ENCODE measurements at places on chromosomes 4 and X.

- H3K27me3 ChIP-seq: no peaks in the 10 kb centered on the region
- peaks cover 6% of the 10 kb centered on the region for H3K4me1 ChIP-seq
- peaks cover 3% of the 10 kb centered on the region for H3K36me3 ChIP-seq
- DNase-seq: peak; percentile 66
Measured at GRCh38 chrX:40651620-40652223, 4.4 kb upstream of the CXorf38 start.

- DNase-seq: no peak
- H3K27me3 ChIP-seq: no peaks in the 10 kb centered on the region
- H3K4me1 ChIP-seq: no peaks in the 10 kb centered on the region
- H3K4me3 ChIP-seq: no peak overlapping the region
- no peaks in the 10 kb centered on the region for H3K36me3 ChIP-seq
Measured at GRCh38 chr4:24560868-24561368, 23.4 kb downstream of the DHX15 start.

- no peak overlapping the region for H3K27ac ChIP-seq
- peaks cover 13% of the 10 kb centered on the region for H3K27me3 ChIP-seq
- DNase-seq: peak; percentile 6
- H3K4me1 ChIP-seq: no peaks in the 10 kb centered on the region
- H3K36me3 ChIP-seq: no peaks in the 10 kb centered on the region
Measured at GRCh38 chrX:133413218-133413925, 1.9 kb downstream of the GPC4 start.

DNA sequence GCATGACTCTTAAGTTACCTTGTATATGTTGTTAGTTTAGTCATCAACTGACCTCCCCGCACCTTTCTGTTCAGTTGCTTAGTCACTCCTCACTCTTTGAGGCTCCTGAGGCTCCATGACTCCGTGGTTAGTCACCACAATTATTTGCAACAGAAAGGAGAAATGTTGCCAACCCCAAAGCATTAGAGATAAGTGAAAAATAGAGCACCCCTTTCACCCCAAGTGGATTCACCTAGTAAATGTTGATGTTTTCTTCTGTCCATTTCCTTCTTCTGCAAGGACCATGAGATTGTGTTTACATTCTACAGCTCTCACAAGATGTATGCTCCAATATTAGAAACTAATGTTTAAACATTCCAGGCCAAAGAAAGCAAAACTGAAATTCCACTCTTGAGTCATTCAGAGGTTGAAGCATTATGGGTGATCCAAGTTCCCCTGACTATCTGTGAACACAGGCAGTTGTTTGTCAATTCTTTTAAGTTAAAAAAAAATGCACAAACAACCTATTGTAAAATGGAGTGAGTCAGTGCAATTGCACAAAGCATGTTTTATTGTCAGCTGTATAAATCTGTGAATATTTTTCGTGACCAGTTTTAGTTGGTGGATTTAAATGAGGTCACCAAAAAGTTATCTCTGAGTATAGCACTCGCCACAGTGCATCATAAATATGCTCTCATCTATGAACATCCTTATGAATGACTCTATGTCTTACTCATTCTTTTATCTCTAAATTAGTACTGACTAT lies 552.4 kb upstream of the MAGEB2 start:
- no peaks in the 10 kb centered on the region for H3K4me1 ChIP-seq
- no peaks in the 10 kb centered on the region for H3K36me3 ChIP-seq
- no peak overlapping the region for H3K4me3 ChIP-seq
- H3K27ac ChIP-seq: no peak overlapping the region
- DNase-seq: no peak

- no peak overlapping the region for H3K27ac ChIP-seq
- no peak overlapping the region for H3K4me3 ChIP-seq
- no peaks in the 10 kb centered on the region for H3K4me1 ChIP-seq
- H3K27me3 ChIP-seq: no peaks in the 10 kb centered on the region
- H3K36me3 ChIP-seq: no peaks in the 10 kb centered on the region
- DNase-seq: no peak
Measured at GRCh38 chrX:55668084-55668483, 44.9 kb downstream of the FOXR2 start.

DNA sequence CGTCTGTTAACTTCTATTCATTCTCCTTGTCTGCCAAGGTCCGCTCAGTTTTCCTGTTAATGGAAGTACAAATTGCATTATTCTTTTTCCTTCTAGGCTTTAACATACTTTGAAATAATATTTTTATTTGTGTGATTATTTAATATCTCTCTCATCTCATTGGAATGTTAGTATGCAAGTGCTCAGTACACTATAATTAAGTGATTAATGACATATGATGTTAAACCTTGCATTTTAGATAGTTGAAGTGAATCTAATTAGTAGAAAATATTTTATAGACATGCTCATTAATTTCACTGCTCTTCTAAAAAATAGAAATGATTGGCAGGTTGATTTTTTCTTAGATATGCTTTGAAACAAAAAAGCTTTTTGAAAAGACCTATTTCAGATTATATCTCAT lies 1079.8 kb downstream of the RAPGEF2 start:
- no peak overlapping the region for H3K27ac ChIP-seq
- no peak for DNase-seq
- no peaks in the 10 kb centered on the region for H3K4me1 ChIP-seq

DNA sequence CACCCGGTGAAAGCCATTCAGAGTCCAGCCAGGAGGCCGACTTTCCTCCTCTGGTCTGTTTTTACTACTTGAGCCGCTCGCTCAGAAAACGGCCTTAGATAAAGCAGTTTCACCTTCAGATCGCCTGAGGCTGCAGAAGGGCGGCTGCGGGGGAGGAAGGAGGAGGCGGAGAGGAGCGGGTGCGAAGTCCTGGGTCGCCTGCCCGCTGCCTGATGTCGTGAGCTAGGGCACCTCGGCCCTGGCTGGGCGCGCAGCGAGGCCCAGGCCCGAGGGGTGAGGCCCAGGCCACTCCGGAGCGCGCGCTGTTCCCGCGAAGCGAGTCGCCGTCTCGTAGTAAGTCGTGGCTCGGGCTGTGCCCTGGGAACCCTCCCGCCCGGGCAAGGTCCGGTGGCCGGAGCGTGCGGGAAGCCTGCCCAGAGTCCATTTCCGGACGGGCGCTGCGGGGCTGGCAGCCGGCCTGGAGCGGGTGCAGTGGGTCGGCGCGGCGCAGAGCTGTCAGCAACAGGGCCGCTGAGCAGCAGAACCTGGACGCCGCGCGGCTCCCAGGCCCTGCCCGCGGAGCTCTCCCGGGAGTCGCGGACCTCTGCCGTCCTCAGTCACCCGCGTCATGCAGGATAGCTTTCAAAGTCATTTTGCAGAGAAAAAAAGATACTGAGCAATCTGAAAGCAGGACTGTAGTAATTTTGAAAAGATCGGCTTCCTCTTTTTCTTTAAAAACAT lies 18.6 kb downstream of the TRIM2 start:
- peak overlapping the region; percentile 74 for H3K27ac ChIP-seq
- peak; percentile 86 for DNase-seq
- peaks cover 7% of the 10 kb centered on the region for H3K4me1 ChIP-seq
- H3K27me3 ChIP-seq: no peaks in the 10 kb centered on the region

DNA sequence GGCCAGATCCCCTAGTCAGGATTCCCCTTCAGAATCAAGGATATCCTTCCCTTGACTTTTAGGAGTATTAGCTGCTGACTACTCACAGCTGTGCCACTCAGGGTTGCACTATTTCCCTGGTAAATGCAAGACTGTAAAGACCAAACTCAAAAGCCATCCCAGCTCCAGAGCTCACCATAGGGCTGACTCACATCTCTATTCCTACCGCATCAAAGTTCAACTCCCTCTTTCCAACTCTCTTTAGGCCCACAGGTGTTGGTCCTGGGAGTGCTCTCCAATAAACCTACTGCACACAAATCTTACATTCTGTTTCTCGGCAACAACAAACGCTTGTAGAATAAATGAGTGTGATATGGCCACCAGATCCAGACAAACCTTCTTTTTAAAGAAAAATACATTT lies 109.6 kb downstream of the PPP3CA start:
- DNase-seq: peak; percentile 46
- no peaks in the 10 kb centered on the region for H3K27me3 ChIP-seq
- H3K27ac ChIP-seq: no peak overlapping the region
- H3K4me1 ChIP-seq: peaks cover 6% of the 10 kb centered on the region
- H3K4me3 ChIP-seq: no peak overlapping the region
- H3K36me3 ChIP-seq: no peaks in the 10 kb centered on the region

DNA sequence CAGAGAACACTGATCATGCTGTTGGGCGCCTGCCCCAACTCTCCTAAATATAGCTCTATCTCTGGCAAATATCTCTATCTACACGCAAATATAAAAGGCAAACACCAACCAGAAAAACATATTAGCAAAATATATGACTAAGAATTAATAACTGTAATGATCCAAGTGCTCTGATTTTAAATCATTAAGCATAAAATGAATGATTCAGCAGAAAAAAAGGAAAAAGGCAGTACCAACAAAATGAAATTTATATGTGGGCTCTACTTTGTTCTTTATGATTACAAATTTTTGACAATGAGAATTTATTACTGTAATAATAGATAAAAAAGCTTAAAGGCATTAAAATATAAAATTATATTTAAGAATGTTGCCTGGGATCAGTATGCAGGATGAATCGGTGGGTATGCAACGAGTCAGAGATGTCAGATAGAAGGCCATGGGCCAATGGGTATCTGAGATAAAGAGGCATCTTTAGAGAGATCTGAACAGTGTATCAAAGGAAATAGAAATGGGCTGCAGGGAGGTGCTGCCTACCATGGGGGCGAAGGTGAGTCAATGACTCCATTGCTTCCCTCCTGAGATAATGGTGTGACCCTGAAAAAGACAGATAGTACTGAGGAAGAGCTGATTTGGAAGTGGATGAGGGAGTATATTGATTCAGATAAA lies 234.8 kb downstream of the SCFD2 start:
- H3K4me3 ChIP-seq: no peak overlapping the region
- no peaks in the 10 kb centered on the region for H3K27me3 ChIP-seq
- H3K4me1 ChIP-seq: no peaks in the 10 kb centered on the region
- H3K36me3 ChIP-seq: no peaks in the 10 kb centered on the region
- no peak overlapping the region for H3K27ac ChIP-seq

DNA sequence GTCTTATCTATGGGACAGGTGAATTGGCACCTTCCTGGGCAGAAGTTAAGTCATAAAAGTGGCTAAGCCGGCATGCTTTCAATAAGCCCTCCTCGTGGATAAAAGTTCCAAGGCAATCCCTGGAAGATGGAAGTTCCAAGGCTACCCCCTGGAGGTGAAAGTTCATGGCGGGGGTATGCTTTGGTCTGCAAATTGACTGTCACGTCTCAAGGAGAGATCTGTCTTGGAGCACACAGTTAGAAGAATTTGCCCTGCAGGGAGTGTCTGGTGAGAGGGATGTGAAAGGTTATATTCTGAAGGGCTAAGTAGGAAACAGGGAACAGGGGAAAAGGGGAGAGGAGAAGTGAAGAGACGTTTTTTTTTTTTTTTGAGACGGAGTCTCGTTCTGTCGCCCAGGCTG lies 26.2 kb upstream of the GPR173 start:
- no peak overlapping the region for H3K27ac ChIP-seq
- H3K4me1 ChIP-seq: no peaks in the 10 kb centered on the region
- DNase-seq: no peak
- no peaks in the 10 kb centered on the region for H3K36me3 ChIP-seq
- H3K4me3 ChIP-seq: no peak overlapping the region
- H3K27me3 ChIP-seq: no peaks in the 10 kb centered on the region

GRCh38 chrX:154057791-154058190 lies 38.1 kb upstream of the IRAK1 start:
- no peak overlapping the region for H3K4me3 ChIP-seq
- H3K27me3 ChIP-seq: no peaks in the 10 kb centered on the region
- H3K27ac ChIP-seq: no peak overlapping the region
- no peaks in the 10 kb centered on the region for H3K4me1 ChIP-seq
- no peak for DNase-seq
- H3K36me3 ChIP-seq: no peaks in the 10 kb centered on the region

All from small intestine (tissue), 16 donors.